ENCODE measurements at places on chromosomes 16 and 17.

GRCh38 chr16:3121851-3122467 is 9.6 kb downstream of the ZNF205 start:
- no peak for DNase-seq

- DNase-seq: no peak
Observed at GRCh38 chr16:57742543-57742942, 7.0 kb downstream of the KATNB1 start.

- no peak for DNase-seq
Observed at GRCh38 chr17:60971515-60972369, 294.1 kb downstream of the BCAS3 start.

GRCh38 chr16:67395458-67396158 is 2.3 kb upstream of the TPPP3 start:
- no peak for DNase-seq

- no peak for DNase-seq
Observed at GRCh38 chr16:88049561-88050545, 98.6 kb downstream of the BANP start.

DNA sequence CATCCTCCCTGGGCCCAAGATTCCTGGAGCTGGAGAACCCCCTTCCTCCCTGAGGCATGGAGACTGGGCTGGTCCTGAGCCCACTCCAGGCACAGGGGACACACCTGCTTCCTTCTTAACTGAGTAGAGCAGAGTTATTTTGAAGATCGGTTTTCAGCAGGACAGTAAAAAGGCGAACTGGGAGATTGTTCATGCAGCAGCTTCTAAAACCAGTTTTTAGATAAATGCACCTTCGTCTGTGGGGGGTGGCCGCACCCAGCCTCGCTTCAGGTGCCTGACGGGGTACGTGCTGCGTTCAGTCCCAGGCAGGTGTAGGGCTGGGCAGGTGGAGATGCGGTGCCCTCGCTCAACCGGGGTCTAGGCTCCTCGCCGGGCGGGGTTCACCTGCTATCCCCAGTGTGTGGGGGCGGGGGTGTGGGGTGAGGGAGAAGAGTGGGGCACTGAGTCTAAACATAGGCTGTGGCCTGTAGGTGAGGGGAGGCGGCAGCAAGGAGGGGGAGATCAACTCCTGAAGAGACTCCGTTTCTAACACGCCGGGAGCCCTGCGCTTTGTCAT is 69.5 kb downstream of the JPH3 start:
- DNase-seq: no peak

DNA sequence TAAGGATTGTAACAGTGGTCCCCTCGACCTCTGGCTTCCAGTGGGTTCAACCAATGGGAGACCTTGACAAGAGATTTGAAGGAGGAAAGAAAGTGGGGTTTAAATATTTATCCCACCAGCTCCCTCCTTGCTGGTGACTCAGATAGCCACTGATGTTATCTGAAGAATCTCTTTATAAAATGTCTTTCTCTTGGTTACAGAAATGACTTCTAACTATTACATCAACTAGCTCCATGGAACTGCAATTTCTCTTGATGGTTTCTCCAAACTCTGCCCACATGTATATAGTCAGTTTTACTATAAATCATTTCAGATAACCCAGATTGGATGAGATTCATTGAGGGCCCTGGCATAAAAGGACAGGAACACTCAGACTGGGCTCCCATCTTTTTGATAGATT is 920.2 kb upstream of the SOX9 start:
- no peak for DNase-seq

DNA sequence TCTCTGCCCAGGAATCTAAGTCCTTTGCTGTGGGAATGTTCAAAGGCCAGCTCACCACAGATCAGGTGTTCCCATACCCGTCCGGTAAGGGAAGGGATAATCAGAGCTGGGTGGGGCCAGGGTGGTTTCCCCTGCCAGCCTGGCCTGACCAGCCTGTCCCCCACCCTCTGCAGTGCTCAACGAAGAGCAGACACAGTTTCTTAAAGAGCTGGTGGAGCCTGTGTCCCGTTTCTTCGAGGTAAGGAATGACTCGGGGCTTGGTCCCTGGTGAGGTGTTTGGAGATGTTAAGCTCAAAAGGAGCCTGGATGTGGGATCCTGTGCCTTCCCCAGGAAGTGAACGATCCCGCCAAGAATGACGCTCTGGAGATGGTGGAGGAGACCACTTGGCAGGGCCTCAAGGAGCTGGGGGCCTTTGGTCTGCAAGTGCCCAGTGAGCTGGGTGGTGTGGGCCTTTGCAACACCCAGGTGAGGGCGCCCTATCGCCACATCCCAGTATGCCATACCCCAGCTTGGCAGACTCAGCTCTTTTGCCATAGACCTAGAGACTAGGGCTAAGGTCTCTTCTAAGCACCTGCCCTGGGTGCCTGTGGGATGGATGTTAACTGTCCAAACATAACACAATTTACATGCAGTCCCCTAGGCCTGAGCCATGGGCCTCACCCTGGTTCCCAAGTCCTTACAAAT is 997 bp downstream of the ACADVL start:
- DNase-seq: no peak

DNA sequence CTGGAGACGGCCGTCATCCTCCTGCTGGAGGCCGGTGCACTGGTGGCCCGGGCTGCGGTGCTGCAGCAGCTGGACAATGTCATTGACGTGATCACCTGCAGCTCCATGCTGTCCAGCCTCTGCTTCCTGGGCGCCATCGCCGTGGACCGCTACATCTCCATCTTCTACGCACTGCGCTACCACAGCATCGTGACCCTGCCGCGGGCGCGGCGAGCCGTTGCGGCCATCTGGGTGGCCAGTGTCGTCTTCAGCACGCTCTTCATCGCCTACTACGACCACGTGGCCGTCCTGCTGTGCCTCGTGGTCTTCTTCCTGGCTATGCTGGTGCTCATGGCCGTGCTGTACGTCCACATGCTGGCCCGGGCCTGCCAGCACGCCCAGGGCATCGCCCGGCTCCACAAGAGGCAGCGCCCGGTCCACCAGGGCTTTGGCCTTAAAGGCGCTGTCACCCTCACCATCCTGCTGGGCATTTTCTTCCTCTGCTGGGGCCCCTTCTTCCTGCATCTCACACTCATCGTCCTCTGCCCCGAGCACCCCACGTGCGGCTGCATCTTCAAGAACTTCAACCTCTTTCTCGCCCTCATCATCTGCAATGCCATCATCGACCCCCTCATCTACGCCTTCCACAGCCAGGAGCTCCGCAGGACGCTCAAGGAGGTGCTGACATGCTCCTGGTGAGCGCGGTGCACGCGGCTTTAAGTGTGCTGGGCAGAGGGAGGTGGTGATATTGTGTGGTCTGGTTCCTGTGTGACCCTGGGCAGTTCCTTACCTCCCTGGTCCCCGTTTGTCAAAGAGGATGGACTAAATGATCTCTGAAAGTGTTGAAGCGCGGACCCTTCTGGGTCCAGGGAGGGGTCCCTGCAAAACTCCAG is 1.1 kb downstream of the MC1R start:
- no peak for DNase-seq

GRCh38 chr17:61048376-61049106 is 351.1 kb upstream of the TBX2 start:
- DNase-seq: no peak

- no peak for DNase-seq
Observed at GRCh38 chr16:10107081-10107480, 75.1 kb downstream of the GRIN2A start.

- no peak for DNase-seq
Observed at GRCh38 chr16:17302620-17303019, 168.1 kb downstream of the XYLT1 start.

DNA sequence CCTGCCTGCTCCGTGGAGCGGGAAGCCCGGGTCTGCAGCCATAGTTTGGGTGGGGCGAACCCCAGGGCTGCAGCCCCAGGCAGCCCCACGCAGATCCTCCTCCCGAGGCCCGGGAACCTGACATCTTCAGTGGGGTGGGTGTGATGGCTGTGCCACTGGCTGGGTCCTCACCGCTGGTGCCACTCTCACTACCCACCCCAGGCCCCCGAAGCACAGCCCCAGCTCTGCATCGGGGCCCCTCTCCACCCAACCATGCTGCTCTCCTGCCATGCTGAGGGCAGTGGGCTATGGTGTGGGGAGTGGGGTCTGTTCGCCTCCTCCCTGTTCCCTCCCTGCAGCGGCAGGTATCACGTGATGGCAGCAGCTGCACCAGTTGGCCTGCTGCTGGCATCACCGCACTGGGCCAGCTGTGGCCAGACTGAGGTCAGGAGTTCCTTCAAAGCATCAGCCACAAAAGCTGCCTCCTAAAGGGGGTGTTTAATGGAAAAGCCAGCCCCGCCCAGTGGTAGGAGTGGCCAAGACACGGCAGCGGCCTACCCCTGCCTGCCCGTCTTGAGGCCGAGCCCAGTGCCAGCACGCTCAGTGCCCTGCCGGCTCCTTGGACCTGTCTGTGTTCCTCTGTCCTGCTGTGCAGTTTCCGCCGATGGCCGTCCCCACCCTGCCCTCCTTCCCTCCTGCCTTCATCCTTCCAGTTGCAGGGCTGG is 10.8 kb downstream of the KCTD5 start:
- DNase-seq: no peak

GRCh38 chr16:86911437-86911958 is 333.1 kb downstream of the FOXL1 start:
- no peak for DNase-seq

DNA sequence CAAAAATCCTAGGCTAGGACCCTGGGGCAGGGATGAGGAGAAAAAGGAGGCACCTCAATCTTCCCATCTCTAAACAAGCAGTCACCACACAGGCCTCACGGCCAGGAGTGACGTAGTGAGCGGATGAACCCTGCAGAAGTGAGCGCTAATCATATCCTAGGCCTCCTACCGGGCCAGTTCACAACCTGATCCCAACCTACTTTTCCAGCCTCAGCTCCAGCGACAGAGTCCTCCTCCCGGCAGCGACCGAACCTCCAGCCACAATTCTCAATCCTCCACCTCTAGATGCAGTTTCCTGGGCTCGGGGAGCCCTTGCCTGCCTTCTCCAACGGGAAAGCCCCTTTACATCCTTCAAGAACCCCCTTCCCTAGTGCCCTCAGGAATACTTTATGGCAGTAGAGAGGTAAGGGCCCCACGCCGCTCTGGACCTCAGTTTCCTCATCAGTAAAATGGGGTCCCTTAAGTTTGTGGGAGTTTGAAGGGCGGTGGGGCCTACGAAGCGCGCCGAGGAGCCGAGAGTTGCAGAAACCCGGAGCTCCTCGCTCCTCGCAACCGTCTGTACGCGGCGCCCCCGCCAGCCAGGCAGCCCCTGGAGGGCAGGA is 1.4 kb downstream of the ZNF668 start:
- no peak for DNase-seq

DNA sequence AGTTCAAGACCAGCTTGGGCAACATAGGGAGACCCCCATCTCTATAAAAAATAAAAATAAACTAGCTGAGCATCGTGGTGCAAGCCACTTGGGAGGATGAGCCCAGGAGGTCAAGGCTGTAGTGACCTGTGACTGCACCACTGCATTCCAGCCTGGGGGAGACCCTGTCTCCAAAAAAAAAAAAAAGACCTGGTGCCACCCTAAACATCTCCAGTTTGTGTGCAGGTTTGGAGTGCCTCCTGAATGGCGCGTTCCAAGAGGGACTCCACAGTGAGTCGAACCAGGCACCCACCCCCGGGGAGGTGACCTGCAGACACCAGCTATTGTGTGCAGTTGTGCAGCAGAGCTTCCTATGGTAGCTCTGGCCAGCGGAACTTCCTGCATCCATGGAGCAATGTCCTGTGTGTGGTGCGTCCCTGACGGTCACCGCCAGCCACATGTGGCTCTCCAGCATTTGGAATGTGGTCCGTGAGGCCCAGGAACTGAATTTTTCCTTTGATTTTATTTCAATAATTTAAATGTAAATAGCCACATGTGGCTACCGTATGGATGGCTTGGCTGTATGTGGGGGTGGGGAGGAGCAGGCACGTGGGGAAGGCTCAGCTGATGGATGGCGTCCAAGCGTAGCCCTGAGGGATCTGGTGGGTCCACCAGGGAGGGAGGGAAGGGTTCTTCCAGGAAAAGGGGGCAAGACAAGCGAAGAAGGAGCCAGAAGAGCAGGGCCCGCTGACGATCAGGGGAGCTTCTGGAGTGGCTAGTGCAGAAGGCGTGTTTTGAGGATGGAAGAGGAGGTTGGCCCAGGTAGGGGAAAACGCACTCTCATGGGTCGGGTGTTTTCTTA is 107.1 kb upstream of the GSE1 start:
- DNase-seq: no peak

DNA sequence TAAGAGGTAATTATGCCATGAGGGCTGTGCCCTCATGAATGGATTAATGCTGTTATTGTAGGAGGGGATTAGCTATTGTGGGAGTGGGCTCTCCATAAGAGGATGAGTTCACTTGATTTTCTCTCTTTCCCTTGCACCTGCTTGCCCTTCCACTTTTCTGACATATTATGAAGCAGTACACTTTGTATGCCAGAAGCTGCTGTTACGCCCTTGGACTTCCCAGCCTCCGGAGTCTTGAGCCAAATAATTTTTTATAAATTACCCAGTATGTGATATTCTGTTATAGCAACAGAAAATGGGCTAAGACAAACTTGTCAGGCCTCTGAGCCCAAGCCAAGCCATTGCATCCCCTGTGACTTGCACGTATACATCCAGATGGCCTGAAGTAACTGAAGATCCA is 38.4 kb downstream of the PSMD12 start:
- DNase-seq: no peak

GRCh38 chr17:79955691-79956440 is 79.8 kb downstream of the TBC1D16 start:
- no peak for DNase-seq
